ENCODE measurements at places on chromosomes 1 and 21. TPM values are rescaled to one million over a fixed set of nuclear protein-coding genes. Genes with fewer than 3 reads are reported as not detected.

FAM72A gene
- 2.4 TPM for total RNA-seq

DNA sequence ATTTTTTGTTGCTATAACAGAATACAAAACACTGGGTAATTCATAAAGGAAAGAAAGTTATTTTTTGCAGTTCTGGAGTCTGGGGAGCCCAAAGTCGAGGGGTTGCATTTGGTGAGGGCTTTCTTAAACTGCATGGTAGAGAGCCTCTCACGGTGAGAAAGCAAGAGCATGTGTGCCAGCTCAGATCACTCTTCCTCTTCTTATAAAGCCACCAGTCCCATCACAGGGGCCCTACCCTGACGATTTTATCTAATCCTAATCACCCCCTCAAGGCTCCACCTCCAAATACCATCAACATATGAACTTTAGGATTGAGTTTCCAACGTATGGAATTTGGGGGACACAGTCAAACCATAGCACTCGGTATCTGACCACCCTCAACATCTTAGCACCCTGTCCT lies 1.0 kb upstream of the STRIP1 start:
- DNase-seq = no peak

DNA sequence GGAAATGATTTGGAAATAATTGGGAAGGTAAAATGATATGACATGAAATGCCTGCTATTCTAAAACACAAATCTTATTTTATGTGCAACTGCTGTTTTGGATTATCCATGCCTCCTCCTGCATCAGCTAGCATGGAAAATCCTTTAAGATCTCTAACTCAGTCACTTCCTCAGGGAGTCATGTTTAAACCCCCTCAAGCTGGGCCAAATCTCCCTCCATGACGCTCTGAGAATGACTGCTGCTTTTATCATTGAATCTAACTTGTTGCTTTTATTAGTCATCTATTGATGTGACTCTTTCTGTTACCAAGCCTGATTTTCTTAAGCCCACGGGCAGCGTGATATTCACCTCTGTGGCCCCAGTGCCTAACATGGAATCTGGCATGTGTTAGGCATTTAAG lies 324.8 kb downstream of the DISC1 start:
- DNase-seq = peak; percentile 69

DNA sequence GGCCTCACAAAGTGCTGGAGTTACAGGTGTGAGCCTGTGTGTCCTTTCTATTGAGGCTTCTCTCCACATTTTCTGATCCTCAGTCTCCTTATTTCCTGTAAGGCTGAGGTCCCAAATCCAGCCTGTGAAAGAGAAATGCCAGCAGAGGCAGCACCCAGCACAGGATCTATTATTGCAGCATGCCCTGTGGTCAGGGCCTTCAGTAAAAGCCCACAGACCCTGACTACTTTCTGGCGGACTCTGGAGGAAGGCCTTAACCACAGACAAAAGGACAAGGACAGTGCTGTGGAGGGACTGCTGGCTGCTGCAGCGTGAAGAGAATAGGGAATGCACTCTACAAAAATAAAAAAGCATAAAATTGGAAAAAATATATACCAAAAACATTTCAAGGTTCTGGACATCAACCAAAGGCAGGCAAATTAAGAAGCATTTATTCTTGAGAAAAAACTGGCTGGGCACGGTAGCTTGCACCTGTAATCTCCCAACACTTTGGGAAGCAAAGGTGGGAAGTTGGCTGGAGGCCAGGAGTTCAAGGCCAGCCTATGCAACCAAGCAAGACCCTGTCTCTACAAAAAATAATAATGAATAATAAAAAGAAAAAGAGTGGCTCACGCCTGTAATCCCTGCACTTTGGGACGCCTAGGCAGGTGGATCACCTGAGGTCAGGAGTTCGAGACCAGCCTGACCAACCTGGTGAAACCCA lies 9.4 kb upstream of the PGD start:
- DNase-seq = no peak

DNA sequence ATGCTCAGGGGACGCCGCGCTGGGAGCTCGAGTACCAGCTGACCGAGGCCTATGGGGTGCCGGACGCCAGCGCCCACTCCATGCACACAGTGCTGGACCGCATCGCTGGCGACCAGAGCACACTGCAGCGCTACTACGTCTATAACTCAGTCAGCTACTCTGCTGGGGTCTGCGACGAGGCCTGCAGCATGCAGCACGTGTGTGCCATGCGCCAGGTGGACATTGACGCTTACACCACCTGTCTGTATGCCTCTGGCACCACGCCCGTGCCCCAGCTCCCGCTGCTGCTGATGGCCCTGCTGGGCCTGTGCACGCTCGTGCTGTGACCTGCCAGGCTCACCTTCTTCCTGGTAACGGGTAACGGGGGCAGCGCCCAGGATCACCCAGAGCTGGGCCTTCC lies 1.3 kb upstream of the XKR8 start:
- no peak for DNase-seq

DNA sequence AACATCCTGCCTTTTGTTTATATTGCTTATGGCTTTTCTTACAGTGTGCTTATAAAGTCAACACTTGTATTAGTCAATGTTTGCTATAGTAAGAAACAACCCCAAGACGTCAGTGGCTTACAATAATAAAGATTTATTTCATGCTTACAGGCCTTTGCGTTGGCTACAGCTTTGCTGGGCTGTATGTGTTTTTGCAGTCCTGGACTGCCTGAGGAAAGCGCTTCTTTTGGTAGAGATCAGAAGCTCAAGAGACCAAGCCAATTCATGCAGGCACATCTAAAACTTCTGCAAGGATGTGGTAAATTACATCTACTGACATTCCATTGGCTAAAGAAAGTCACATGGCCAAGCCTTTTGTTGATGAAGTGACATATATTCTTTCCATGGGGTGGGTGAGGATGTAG lies 17.5 kb upstream of the PRKAA2 start:
- DNase-seq = no peak

FAM3B gene
- 0.72 TPM for total RNA-seq

Measured in umbilical cord (tissue), 2 donors.